Tibial nerve (tissue), 4 donors: ENCODE measurements at places on chromosomes 1 and 21. TPM values are rescaled to one million over a fixed set of nuclear protein-coding genes. Genes with fewer than 3 reads are reported as not detected.
A peak's percentile ranks its signal among the peaks of the same experiment; 100 is the strongest.

FAM167B gene
- total RNA-seq = 2.2 TPM

PROK1 gene
- total RNA-seq = not detected

SRM gene
- total RNA-seq = 73.0 TPM

GREM2 gene
- total RNA-seq = 0.39 TPM

PAPPA2 gene
- 0.22 TPM for total RNA-seq

IFFO2 gene
- 5.1 TPM for total RNA-seq

UBL4B gene
- total RNA-seq = not detected

RHOU gene
- total RNA-seq = 16.5 TPM

TRAF3IP3 gene
- 2.5 TPM for total RNA-seq

- H3K4me3 ChIP-seq = no peak overlapping the region
- H3K36me3 ChIP-seq = no peaks in the 10 kb centered on the region
- no peaks in the 10 kb centered on the region for H3K4me1 ChIP-seq
- H3K27me3 ChIP-seq = no peaks in the 10 kb centered on the region
- DNase-seq = no peak
Observed at GRCh38 chr1:192577145-192578140, 1.9 kb downstream of the RGS1 start.

- H3K4me3 ChIP-seq = no peak overlapping the region
- H3K36me3 ChIP-seq = no peaks in the 10 kb centered on the region
- H3K4me1 ChIP-seq = no peaks in the 10 kb centered on the region
Observed at GRCh38 chr1:222061711-222062359, 319.9 kb upstream of the DUSP10 start.

DNA sequence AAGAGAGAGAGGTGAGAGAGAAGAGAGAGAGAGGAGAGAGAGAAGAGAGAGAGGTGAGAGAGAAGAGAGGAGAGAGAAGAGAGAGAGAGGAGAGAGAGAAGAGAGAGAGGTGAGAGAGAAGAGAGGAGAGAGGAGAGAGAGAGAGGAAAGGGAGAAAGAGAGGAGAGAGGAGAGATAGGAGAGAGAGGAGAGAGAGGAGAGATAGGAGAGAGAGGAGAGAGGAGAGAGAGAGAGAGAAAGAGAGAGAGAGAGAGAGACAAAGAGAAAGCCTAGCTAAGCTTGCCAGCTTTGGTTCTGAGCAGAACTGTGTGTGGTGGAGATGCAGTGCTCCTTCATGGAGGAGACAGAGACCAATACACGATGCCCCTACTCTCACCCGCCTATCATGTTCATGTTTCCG is 99.1 kb upstream of the KCNA3 start:
- no peak for DNase-seq
- no peaks in the 10 kb centered on the region for H3K27me3 ChIP-seq
- no peak overlapping the region for H3K27ac ChIP-seq
- no peaks in the 10 kb centered on the region for H3K4me1 ChIP-seq
- no peaks in the 10 kb centered on the region for H3K36me3 ChIP-seq
- no peak overlapping the region for H3K4me3 ChIP-seq

DNA sequence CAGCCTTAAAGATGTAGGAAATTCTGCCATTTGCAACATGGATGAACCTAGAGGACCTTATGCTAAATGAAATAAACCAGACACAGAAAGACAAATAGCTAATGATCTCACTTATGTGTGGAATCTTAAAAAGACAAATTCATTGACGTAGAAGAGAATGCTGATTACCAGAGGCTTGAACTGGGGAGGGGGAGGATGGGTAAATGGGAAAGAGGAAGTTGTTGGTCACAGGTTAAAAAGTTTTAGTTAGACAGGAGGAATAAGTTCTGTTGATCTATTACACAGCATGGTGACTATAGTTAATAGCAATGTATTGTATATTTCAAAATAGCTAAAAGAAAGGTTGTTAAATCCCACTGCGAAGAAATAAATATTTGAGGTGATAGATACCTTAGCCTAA is 62.8 kb downstream of the PKN2 start:
- no peak for DNase-seq
- H3K4me1 ChIP-seq = no peaks in the 10 kb centered on the region
- H3K4me3 ChIP-seq = no peak overlapping the region
- no peaks in the 10 kb centered on the region for H3K36me3 ChIP-seq

- no peak overlapping the region for H3K4me3 ChIP-seq
- no peak overlapping the region for H3K27ac ChIP-seq
- H3K4me1 ChIP-seq = peaks cover 36% of the 10 kb centered on the region
Observed at GRCh38 chr1:219188331-219188803, 14.7 kb downstream of the LYPLAL1 start.

DNA sequence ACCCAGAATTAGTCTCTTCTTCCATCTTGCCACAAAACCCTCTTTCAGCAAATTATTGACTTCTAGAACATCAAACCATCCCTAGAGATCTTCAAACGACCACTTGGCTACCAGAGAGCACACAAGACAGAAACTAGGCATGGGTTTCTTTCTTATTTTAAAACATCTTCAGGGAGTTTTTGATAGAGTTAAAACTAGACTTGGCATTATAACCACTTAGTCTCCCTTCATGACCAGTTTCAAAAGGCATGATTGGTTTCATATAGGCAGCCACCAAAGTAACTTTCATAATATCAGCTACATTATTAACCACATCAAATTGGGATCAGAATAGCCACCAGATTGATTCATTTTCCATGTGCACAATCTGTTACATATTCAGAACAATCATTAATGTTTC is 368.4 kb upstream of the GREM2 start:
- H3K27me3 ChIP-seq = no peaks in the 10 kb centered on the region
- no peak overlapping the region for H3K4me3 ChIP-seq
- H3K4me1 ChIP-seq = no peaks in the 10 kb centered on the region
- no peak for DNase-seq
- no peaks in the 10 kb centered on the region for H3K36me3 ChIP-seq
- no peak overlapping the region for H3K27ac ChIP-seq

DNA sequence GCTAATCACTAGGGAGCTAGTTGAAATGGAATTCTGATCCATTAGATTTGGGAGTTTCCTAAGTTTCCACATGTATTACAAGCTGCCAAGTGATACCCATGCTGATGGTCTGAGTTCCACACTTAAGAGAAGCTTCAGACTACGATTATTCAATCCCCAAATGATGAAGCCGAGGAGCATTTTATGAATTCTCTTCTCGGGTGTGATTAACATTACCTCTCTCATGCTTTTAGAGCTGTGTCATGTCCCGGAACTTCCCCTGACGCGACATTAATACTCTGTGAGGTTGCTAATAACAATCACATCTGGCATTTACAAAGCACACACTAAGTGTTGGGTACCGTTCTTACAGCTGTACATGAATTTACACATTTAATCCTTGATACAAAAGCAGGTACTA is 63.0 kb downstream of the KCNJ15 start:
- no peaks in the 10 kb centered on the region for H3K4me1 ChIP-seq
- H3K4me3 ChIP-seq = no peak overlapping the region
- H3K27me3 ChIP-seq = no peaks in the 10 kb centered on the region
- no peaks in the 10 kb centered on the region for H3K36me3 ChIP-seq
- DNase-seq = no peak

DNA sequence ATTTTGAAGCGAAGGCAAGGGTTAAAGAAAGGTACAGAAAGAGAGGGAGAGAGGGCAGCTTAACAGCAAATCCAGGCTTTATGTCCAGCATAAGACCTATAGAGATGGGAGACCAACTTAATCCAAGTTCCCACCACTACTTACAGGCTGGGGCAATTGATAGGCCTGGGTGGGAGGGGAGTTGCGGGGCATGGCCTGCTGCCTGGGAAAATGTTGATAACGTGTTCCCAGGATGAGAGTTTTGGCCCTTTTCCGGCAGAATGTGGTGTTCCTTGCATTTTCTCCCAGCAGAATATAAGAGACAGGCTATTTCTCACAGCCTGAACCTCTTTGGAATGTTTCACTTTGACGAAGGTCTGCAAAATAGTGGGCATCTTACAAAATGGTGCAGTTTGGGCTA is 34.9 kb upstream of the PLA2G5 start:
- H3K4me1 ChIP-seq = no peaks in the 10 kb centered on the region
- no peak for DNase-seq
- no peaks in the 10 kb centered on the region for H3K27me3 ChIP-seq
- no peak overlapping the region for H3K27ac ChIP-seq

GRCh38 chr1:229280037-229280828 is 9.3 kb downstream of the RAB4A start:
- no peaks in the 10 kb centered on the region for H3K36me3 ChIP-seq
- no peak overlapping the region for H3K27ac ChIP-seq
- no peak overlapping the region for H3K4me3 ChIP-seq
- no peak for DNase-seq

- H3K36me3 ChIP-seq = no peaks in the 10 kb centered on the region
- no peak for DNase-seq
- no peaks in the 10 kb centered on the region for H3K27me3 ChIP-seq
- H3K27ac ChIP-seq = peak overlapping the region; percentile 99
- H3K4me1 ChIP-seq = peaks cover 42% of the 10 kb centered on the region
Observed at GRCh38 chr1:29180497-29181412, 945 bp downstream of the SRSF4 start.

DNA sequence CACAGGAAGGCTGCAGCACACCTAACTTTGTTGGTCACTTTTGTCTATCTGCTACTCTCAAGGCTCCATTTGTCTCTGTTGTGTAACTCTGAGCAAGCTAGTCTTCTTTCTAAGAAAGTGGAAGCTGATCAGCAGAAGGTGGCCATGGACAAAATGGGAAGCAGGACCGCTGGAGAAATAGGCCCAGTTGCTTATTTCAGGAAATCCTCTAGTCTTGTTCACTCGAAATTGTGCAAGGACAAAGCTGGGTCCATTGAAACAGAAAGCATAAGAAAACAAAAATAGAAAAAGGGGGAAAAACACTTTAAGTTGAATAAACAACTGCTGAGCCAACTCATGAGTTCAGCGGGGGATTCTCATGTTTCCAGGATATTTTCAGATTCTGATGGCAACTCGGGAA is 150.1 kb downstream of the PBX1 start:
- no peaks in the 10 kb centered on the region for H3K36me3 ChIP-seq
- H3K27me3 ChIP-seq = no peaks in the 10 kb centered on the region
- no peak for DNase-seq
- H3K27ac ChIP-seq = no peak overlapping the region

- no peak overlapping the region for H3K4me3 ChIP-seq
- no peak for DNase-seq
- no peaks in the 10 kb centered on the region for H3K27me3 ChIP-seq
- no peak overlapping the region for H3K27ac ChIP-seq
- peaks cover 56% of the 10 kb centered on the region for H3K4me1 ChIP-seq
Observed at GRCh38 chr1:235291599-235292091, 36.3 kb downstream of the ARID4B start.

- DNase-seq = no peak
- no peak overlapping the region for H3K27ac ChIP-seq
- no peaks in the 10 kb centered on the region for H3K4me1 ChIP-seq
Observed at GRCh38 chr1:180528868-180529470, 26.6 kb upstream of the ACBD6 start.

- no peaks in the 10 kb centered on the region for H3K4me1 ChIP-seq
- H3K4me3 ChIP-seq = no peak overlapping the region
- peaks cover 85% of the 10 kb centered on the region for H3K36me3 ChIP-seq
- no peak overlapping the region for H3K27ac ChIP-seq
Observed at GRCh38 chr1:62452951-62453350, 16.1 kb downstream of the USP1 start.

DNA sequence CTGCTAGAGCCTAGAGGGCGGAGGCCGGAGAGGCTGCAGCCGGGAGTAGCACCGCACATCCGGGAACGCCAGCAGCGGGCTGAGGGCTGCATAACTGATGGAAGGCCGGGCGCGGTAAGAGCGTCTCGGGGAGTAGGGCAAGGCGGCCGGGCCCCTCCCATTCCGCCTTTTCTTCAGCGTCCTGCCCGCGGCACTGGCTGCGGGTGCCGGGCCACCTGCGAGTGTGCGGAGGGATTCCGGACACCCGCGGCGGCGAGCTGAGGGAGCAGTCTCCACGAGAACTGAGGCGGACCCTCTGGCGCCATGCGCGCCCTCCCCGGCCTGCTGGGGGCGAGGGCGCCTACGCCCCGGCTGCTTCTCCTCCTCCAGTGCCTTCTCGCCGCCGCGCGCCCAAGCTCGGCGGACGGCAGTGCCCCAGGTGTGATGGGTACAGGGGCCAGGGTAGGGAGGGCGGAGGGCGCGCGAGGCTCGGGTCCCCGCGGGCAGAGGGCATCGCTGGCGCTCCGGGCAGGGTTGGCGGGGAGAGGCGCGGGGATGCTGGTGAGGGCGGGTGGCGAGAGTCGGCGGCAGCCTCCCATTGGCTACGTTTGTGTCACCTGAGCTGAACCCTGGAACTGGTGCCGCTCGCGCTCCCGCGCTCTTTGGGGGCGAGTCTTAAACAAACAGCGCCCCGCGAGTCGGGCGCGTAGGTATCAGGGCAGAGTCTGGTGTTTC is 334.4 kb downstream of the SRGAP2C start:
- no peaks in the 10 kb centered on the region for H3K27me3 ChIP-seq
- DNase-seq = no peak
- H3K4me1 ChIP-seq = no peaks in the 10 kb centered on the region
- H3K4me3 ChIP-seq = peak overlapping the region; percentile 52
- peak overlapping the region; percentile 33 for H3K27ac ChIP-seq

- no peaks in the 10 kb centered on the region for H3K4me1 ChIP-seq
- H3K27ac ChIP-seq = no peak overlapping the region
- H3K27me3 ChIP-seq = no peaks in the 10 kb centered on the region
- H3K4me3 ChIP-seq = no peak overlapping the region
- DNase-seq = no peak
Observed at GRCh38 chr1:62084310-62084890, 110.2 kb upstream of the L1TD1 start.

DNA sequence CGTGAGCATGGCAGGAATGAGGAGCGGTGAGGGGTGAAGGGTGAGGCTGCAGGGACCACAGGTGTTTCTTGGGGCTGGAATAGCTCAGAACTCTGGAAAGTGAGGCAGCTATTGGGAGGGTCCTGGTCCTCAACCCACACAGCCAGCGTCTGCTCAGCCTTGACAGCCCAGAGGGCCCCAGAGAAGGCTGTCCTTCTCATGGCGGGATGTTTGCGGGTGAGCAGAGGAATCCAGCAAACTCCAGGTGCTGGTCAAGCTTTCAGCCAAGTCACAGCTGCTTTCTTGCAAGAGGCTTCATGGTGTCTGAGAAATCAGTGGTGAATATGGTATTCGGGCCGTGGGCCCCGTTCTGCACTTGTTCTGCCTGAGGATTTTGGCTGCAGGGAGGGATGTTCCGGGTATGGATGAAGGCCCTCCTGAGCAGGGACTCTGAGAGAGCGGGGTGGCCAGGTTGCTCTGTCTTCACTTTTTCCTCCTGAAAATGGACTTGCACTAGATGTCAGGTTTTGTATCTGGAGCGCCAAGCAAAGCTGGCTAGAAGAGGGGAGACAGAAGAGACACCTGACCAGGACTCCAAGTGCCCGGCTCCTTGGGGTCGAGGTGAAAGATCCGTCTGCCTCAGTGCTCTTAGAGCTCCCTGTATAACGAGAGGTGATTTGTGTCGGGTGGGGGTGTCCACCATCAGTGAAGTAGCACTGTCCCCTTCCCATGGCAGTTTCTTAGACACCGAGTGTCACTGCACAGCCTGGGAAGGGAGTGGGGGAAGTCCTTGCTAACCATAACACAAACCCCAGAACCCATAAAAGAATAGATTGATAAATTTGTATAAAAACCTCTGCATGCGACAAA is 139.9 kb downstream of the PEX14 start:
- peaks cover 13% of the 10 kb centered on the region for H3K4me1 ChIP-seq
- H3K4me3 ChIP-seq = no peak overlapping the region
- no peaks in the 10 kb centered on the region for H3K36me3 ChIP-seq
- no peaks in the 10 kb centered on the region for H3K27me3 ChIP-seq

GRCh38 chr1:88595355-88596002 is 88.6 kb upstream of the PKN2 start:
- H3K27me3 ChIP-seq = no peaks in the 10 kb centered on the region
- DNase-seq = no peak
- no peak overlapping the region for H3K4me3 ChIP-seq
- no peak overlapping the region for H3K27ac ChIP-seq

- no peak overlapping the region for H3K27ac ChIP-seq
- DNase-seq = no peak
- peaks cover 16% of the 10 kb centered on the region for H3K4me1 ChIP-seq
- no peaks in the 10 kb centered on the region for H3K36me3 ChIP-seq
- no peak overlapping the region for H3K4me3 ChIP-seq
- H3K27me3 ChIP-seq = no peaks in the 10 kb centered on the region
Observed at GRCh38 chr1:54498383-54499096, 49.5 kb upstream of the ACOT11 start.
